Activated naive CD4-positive, alpha-beta T cell treated with anti-CD3 and anti-CD28 coated beads, Interleukin-2, amount 10 ng/mL, durations not matched to agents 7 days and 5 days (primary cell): ENCODE measurements at places on chromosomes 13 and 19.

GRCh38 chr13:39012608-39013007 is 22.0 kb upstream of the STOML3 start:
- H3K4me3 ChIP-seq: no peak overlapping the region
- no peaks in the 10 kb centered on the region for H3K27me3 ChIP-seq
- no peaks in the 10 kb centered on the region for H3K4me1 ChIP-seq
- no peak overlapping the region for H3K27ac ChIP-seq
- no peak for DNase-seq
- H3K36me3 ChIP-seq: peaks cover 61% of the 10 kb centered on the region

DNA sequence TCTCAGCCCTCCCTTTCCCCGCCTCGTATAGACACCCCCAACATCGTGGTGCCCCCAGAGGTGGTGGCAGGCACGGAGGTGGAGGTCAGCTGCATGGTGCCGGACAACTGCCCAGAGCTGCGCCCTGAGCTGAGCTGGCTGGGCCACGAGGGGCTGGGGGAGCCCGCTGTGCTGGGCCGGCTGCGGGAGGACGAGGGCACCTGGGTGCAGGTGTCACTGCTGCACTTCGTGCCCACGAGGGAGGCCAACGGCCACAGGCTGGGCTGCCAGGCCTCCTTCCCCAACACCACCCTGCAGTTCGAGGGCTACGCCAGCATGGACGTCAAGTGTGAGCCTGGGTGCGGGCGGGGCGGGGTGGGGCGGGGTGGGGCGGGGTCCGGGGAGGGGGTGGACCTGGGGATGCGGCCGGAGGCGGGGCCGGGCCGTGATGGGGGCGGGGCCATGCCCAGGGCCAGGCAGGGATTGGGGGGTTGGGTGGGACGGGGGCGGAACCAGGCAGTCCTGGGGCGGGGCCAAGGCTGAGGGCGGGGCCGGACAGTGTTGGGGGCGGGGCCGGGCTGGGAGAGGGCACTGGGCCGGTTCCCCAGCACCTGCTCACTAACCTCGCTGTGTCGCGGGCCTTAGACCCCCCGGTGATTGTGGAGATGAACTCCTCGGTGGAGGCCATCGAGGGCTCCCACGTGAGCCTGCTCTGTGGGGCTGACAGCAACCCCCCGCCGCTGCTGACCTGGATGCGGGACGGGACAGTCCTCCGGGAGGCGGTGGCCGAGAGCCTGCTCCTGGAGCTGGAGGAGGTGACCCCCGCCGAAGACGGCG is 7.8 kb downstream of the MAG start:
- no peak for DNase-seq
- H3K4me1 ChIP-seq: peaks cover 8% of the 10 kb centered on the region

DNA sequence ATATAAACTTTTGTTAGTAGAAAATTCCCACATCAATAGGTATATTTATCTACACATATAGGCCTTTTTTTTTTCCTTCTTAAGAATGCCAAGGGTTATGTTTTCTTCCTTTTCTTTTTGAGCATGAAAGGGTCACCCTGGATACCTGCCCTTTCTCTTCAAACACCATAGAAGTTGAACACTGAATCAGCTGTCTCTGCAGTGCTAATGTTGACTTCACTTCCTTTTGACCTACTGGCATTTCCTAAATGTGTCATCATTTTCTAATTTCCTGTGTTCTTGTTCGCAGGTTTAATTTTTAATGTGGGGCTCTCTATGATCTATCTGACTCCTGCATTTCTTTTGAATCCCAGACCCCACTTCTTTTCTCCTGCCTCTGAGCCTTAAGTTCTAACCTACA is 532.0 kb downstream of the GPC6 start:
- H3K27ac ChIP-seq: no peak overlapping the region
- no peaks in the 10 kb centered on the region for H3K27me3 ChIP-seq
- H3K36me3 ChIP-seq: no peaks in the 10 kb centered on the region
- no peak for DNase-seq
- no peaks in the 10 kb centered on the region for H3K4me1 ChIP-seq

DNA sequence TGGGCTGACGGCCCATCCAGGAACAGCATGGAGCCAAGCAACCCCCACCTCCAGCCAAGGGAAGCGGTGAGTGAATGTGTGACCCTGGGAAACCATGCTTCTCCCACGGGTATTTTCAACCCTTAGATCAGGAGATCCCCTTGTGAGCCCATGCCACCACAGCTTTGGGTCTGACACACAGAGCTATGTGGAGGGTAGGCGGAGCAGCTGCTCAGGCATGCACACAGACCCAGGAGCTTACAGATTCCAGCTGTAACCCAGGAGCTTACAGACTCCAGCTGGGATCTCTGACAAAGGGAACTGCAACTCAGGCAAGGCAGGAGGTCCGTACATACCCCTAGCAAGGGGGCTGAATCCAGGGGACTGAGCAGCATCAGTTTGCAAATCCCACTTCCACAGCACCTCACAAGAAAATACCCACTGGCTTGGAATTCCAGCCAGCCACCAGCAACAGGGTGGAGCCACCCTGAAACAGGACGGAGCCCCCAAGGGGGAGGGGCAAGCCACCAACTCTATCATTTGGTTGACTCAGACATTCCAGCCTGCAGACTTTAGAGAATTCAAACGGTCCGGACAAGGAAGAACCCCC is 40.8 kb upstream of the RFXAP start:
- no peak overlapping the region for H3K27ac ChIP-seq
- DNase-seq: no peak
- no peak overlapping the region for H3K4me3 ChIP-seq
- H3K36me3 ChIP-seq: no peaks in the 10 kb centered on the region
- H3K4me1 ChIP-seq: no peaks in the 10 kb centered on the region

GRCh38 chr13:19155321-19155861 is 26.2 kb downstream of the TUBA3C start:
- no peak for DNase-seq
- no peaks in the 10 kb centered on the region for H3K36me3 ChIP-seq
- H3K27me3 ChIP-seq: no peaks in the 10 kb centered on the region
- no peaks in the 10 kb centered on the region for H3K4me1 ChIP-seq
- H3K27ac ChIP-seq: no peak overlapping the region
- no peak overlapping the region for H3K4me3 ChIP-seq

- no peak for DNase-seq
- no peaks in the 10 kb centered on the region for H3K4me1 ChIP-seq
- no peak overlapping the region for H3K4me3 ChIP-seq
- H3K27me3 ChIP-seq: peaks cover 8% of the 10 kb centered on the region
- H3K36me3 ChIP-seq: no peaks in the 10 kb centered on the region
Measured at GRCh38 chr13:111969551-111970135, 97.3 kb upstream of the SOX1 start.

GRCh38 chr13:72221276-72221962 is 354.4 kb upstream of the DACH1 start:
- H3K4me3 ChIP-seq: no peak overlapping the region
- no peak overlapping the region for H3K27ac ChIP-seq
- H3K4me1 ChIP-seq: no peaks in the 10 kb centered on the region
- no peak for DNase-seq
- no peaks in the 10 kb centered on the region for H3K36me3 ChIP-seq
